ENCODE measurements at places on chromosomes 2 and 18. TPM values are rescaled to one million over a fixed set of nuclear protein-coding genes. Genes with fewer than 3 reads are reported as not detected.
A peak's percentile ranks its signal among the peaks of the same experiment; 100 is the strongest.

Gene NT5DC4
- total RNA-seq = not detected

Gene CSRNP3
- 2.7 TPM for total RNA-seq

Gene ATP8B1
- total RNA-seq = 41.5 TPM

DNA sequence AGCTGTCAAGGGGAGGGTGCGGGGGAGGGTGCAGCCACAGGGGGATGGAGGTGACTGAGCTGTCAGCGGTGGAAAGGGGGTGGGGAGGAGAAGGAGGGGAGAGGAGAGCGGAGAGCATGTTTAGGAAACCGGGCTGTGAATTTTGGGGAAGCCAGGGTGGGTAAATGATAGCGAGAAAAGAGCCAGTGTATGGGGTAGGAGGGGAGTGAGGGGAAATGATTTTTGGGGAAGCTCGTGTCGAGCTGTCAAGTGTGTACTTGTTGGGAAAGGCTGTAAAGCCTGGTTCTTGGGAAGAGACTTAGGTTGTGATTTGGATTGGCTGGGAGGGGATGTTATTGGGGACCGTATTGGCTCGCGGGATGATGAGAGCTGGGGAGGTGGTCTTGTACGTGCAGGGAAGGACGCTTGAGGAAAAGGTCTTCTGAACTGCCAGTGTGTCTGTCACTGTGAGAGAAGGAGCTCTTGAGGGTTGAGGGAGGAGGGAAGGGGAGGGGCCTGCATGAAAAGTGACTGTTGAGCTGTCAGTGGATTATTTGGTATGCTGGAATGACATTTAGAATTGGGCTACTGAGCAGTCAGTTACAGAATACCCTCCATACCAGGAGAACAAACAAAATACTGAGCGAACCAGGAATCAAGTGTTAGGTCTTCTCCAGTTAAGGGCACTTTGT is 1.0 kb downstream of the UBR3 start:
- peak overlapping the region; percentile 81 for H3K27ac ChIP-seq
- H3K27me3 ChIP-seq = no peaks in the 10 kb centered on the region
- no peaks in the 10 kb centered on the region for H3K36me3 ChIP-seq
- peaks cover 72% of the 10 kb centered on the region for H3K4me1 ChIP-seq
- peak; percentile 87 for DNase-seq

DNA sequence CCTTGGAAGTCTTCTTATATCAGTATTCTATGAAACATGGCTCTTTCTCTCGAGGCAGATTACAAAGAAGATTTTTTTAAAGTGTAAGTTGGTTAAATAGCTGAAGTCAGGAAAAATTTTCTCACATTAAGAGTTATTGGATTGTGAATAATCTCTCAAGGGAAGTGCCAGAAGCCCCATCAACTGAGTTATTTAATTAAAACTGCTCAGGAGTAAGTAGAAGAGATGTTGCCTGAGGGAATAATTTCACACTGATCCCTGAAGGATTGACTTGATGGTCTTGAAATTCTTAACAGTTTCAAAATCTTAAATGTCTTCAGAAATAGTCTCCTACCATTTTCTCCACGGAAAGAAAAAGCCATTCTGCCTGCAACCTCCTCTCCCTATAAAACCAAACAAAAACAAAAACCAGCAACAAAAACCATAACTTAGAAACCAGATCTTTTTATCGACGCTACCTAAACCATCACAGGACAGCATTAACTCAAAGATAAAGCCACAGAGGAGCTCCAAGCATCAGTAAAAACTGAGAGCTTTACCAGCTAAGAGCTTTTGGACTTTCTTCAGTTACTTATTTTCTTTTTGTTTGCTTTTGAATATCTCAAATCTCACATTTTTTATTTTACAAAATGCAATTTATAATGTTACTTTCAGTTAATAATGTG is 12.9 kb downstream of the CD226 start:
- H3K27me3 ChIP-seq = no peaks in the 10 kb centered on the region
- DNase-seq = no peak
- no peaks in the 10 kb centered on the region for H3K4me1 ChIP-seq
- no peaks in the 10 kb centered on the region for H3K36me3 ChIP-seq
- H3K27ac ChIP-seq = no peak overlapping the region
- H3K4me3 ChIP-seq = no peak overlapping the region
